Stimulated activated CD8-positive, alpha-beta memory T cell treated with anti-CD3 and anti-CD28 coated beads, Interleukin-4, amount 100 ng/mL, for 4 hours (primary cell): ENCODE measurements at places on chromosomes 11 and 22.

GRCh38 chr22:46907241-46908215, 145.1 kb downstream of the TBC1D22A start:
- no peak for DNase-seq

GRCh38 chr22:20248461-20248978, 19.6 kb downstream of the RTN4R start:
- DNase-seq = no peak

DNA sequence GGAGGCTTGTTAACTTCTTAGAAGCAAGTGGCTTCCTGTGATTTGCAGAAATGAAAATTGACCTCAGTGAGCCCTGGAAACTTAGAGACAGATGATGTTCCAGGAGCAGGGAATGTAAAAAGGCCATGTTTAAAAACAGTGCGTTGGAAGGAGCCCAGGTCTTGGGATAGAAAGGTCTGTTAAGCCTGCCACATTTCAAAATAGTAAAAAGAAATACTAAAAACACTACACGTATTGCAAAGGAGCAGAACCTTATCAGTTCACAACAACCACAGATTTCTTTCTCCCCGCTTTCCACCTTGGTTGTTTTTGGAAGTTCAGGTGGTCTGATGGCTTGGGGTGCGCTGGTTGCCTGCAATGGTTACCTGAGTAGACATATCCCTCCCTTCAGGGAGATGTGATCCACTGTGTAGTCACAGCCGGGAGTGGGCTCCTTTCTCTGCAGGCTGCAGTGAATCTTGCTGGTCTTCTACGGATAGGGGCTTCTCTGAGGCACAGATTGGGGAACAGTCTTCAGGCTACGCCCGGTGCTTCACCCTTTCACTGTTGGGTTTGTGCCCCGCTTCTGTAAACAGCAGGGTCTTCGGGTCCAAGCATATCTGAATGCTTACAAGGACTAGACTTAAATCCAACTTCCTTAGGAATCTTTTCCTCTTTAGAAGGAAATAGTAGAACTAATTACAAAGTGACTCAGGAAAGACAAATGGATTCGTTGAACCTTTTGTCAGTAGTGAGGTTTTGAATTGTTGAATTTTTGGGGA, 1.9 kb downstream of the TEAD1 start:
- no peak for DNase-seq

GRCh38 chr22:31122532-31123291, at the start of gene INPP5J:
INPP5J (plus strand) TSS chr22:31122966; CDS start chr22:31123015, 49 bp downstream.
- no peak for DNase-seq

DNA sequence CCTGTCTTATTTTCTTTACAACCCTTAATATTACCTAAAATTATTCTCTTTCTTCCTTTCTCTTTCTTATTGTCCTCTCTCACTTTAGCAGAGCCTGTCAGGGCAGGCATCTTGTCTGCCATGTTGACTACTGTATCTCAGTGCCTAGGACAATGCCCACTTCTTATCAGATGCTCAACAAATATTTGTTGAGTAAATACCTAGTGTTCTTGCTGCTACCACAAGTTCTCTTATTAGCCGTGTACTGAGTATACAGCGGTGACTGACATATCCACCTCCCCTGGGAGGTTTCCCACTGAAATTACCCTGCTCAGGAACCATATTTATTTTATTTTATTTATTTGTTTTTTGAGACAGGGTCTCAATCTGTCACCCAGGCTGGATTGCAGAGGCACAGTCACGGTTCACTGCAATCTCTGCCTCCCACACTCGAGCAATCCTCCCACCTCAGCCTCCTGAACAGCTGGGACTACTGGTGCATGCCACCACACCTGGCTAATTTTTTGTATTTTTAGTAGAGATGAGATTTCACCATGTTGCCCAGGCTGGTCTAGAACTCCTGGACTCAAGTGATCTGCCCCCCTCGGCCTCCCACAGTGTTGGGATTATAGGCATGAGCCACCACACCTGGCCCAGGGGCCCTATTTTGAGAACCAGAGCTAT, 6.7 kb downstream of the HPX start:
- DNase-seq = no peak
